Upper lobe of right lung (tissue), 1 donor: ENCODE measurements at places on chromosomes 7 and 10.

DNA sequence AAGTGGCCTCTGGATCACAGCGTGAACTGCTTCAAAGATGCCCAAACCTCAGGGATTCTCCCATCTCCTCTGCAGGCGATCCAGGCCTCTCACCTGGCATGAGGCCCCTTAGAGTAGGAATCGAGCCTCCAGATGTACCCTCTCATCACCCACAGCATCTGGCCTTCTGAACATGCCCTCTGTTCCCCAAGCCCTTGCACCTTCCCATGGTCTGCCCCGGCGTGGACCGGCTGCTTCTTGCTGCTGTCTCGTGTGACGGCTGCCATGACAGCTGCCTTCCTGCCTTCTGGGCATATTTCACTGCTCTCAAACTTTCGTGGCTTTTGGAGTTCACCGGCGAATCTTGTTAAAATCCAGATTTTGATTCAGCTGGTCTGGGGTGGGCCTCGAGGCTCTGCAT lies 157.2 kb upstream of the NPS start:
- peaks cover 3% of the 10 kb centered on the region for H3K36me3 ChIP-seq
- H3K4me1 ChIP-seq: no peaks in the 10 kb centered on the region
- no peaks in the 10 kb centered on the region for H3K27me3 ChIP-seq
- no peak for DNase-seq

- no peak overlapping the region for H3K27ac ChIP-seq
- no peaks in the 10 kb centered on the region for H3K4me1 ChIP-seq
- DNase-seq: peak; percentile 52
- no peaks in the 10 kb centered on the region for H3K36me3 ChIP-seq
- peaks cover 9% of the 10 kb centered on the region for H3K27me3 ChIP-seq
- H3K4me3 ChIP-seq: no peak overlapping the region
Measured at GRCh38 chr7:157521061-157521731, 184.4 kb downstream of the DNAJB6 start.

DNA sequence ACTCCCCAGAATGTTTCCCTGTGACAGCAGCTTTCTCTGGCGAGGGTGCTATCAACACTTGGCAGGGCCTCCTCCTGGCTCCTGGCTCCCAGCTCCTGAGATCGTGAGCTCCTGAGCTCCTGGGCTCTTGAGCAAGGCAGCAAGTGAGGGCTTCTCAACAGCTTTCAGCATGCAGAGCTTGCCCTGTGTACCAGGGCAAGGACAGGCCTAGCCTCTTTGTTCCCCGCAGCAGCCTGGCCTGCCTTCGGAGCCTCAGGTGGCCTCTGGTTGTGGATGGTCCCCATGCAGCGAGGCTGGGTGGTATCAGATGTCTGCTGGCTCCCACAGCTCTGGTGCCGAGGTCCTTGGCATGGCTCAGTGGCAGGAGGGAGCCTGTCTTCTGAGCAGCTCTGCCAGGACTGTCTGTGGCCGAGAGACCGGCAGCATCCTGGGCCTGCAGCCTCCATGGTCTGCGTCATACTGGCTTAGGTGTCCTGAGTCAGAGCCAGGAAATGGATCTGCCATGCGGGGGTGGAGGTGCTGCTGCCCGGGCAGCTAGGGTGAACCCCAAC lies 44.2 kb downstream of the ZMIZ1 start:
- no peaks in the 10 kb centered on the region for H3K27me3 ChIP-seq
- DNase-seq: no peak
- H3K4me3 ChIP-seq: no peak overlapping the region
- H3K27ac ChIP-seq: peak overlapping the region; percentile 65

DNA sequence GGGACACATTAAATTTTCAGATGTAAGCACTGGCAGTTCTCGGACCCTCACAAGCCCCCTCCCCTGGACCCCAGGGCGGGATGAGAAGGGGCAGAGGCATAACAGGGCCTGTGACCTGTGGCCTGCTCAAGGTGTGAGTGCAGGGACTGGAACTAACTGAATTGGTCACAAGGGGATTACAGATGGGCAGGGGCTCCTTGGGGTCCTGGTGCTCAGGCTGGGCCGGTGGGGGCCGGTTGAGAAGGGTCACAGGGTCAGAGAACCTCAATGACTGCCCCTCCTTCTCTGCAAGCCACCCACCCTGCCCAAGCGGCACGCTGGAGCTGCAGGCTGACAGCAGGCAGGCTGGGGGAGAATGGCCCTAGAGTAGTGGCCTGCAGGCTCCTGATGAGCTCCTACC lies 80.8 kb upstream of the PCBD1 start:
- H3K4me1 ChIP-seq: no peaks in the 10 kb centered on the region
- H3K27me3 ChIP-seq: peaks cover 6% of the 10 kb centered on the region
- DNase-seq: no peak
- no peaks in the 10 kb centered on the region for H3K36me3 ChIP-seq
- H3K27ac ChIP-seq: no peak overlapping the region

DNA sequence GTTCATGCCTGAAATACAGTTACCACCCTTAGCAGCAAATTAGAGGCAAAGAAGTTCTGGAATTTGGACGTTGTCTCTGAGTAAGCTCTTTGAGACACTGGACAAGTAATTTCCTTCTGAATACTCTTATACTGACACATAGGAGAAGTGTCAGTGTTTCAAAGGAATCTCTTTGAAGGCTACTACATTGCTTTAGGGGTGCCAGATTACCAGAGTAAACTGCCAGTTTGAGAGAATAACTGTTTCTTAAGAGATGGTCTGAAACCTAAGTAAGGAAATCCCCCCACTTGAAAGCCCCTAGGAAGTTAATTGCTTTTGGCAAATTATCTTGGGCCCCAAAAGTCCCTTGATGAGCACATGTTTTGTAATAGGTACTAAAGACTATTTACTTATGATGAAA lies 3.4 kb downstream of the FAS start:
- no peaks in the 10 kb centered on the region for H3K36me3 ChIP-seq
- peaks cover 23% of the 10 kb centered on the region for H3K4me1 ChIP-seq
- no peak overlapping the region for H3K27ac ChIP-seq
- no peak for DNase-seq
- no peaks in the 10 kb centered on the region for H3K27me3 ChIP-seq
- peak overlapping the region; percentile 79 for H3K4me3 ChIP-seq
